Nephron progenitor cell (in vitro differentiated cells): ENCODE measurements at places on chromosomes 6 and 20.

DNA sequence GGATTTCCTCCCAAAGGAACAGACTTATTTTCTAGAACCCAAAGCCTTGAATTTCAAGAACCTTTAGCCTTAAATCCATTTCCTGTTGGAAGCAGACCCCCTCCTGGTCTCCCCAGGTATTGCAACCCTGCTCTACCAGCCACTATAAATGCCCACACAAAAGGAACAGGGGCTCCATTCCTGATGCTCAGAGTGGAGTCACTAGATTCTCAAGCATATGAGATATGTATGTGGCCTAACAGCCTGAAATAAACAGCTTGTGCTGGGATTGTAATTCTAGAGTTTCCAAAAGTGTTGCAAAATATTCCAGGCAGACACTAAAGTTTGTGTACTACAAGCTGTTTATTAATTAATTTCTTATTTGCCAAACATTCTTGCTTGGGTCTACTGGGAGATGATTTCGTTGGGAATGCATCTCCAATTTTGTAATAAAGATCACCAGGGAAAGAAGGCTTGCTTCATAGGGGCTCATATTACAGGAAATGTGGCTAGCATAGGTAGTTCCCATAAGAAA, 44.8 kb downstream of the RIPOR3 start:
- DNase-seq = no peak

GRCh38 chr6:110617057-110617456, 140.6 kb upstream of the SLC22A16 start:
- no peak for DNase-seq

- DNase-seq = no peak
Measured at GRCh38 chr20:16451982-16452381, 121.3 kb downstream of the KIF16B start.

DNA sequence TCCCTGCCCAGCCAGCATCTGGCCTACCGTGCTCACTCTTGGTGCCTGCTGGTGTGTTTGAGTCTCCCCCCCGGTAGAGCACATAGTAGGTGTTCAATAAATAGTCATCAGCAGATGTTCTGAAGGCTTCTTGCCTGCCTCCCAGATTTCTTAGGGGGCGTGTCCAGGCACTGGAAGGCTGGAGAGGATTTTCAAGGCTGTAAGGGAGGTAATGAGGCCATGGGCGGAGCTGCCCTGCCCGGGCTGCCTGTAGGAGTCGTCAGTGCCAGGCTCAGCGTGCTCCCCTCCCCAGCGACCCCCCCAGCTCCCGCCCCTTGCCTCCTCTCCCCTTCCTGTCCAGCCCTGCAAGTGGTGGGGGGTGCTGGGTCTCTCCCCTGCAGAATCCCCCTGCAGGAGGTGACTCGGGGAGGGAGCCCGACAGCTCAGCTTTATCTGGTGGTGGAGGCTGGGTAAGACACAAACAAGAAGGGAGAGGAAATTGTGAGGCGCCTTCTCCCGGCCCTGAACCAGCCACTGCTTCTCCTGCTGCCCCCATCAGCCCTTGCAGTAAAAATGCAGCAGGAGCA, 55.9 kb downstream of the BCAS4 start:
- DNase-seq = no peak

DNA sequence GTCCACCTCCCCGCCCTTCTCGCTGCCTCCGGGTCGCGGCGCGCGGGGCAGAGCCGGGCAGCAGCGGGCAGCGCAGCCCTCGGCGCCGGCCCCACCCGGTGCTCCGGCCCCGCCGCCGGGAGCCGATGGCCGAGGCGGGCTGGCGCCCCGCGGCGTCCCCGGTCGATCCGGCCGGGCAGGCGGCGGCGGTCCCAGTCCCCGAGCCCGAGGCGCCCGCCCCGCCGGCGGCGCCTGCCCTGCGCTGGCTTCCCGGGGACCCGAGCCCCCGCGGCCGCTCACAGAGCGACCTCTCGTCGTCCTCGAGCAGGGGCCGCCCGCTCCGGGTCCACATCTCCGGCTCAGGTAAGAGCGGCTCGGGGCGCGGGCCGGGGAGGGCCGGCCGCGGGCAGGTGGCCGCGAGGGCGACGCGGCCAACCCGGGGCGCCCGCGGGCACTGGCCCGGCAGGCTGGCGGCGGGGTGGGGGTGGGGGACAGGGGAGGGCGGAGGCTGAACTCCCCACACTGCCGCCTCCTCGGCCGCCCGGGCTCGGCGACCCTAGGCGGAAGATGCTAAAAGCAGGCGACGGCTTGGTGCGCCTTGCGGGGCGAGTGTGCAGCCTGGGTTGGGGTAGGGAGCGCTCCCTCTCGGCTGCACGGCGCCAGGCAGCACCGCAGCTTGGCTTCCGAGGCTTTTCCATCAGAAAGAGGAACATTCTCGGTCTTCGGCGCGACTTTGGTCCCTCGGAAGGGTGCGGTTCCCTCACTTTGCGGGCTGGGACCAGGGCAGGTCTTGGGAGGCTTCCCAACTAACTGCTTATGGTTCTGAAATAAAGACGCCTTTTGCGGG, 25.6 kb upstream of the FUCA2 start:
- DNase-seq = peak; percentile 63
